ENCODE measurements at places on chromosomes 7 and 10. TPM values are rescaled to one million over a fixed set of nuclear protein-coding genes. Genes with fewer than 3 reads are reported as not detected.

Gene STAMBPL1
- 43.5 TPM for total RNA-seq

DNA sequence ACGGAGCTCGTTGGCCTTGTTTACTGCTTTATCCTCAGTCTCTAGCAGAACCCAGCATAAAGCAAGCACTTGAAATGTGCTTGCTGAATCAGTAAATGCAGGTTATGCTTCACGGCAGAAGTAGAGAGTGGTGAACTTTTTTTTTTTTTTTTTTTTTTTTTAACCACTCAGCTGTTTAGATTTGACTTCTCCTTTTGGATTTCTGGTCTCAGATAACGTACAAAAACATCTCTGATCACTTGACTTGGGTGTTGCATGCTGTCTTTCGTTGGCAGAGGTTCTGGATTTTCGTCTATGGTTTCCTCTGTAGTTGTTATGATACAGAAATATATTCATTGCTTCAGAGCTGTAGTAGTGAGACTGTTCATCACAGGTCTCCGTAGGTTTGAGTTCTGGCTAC, 242.5 kb upstream of the HABP2 start:
- no peak for DNase-seq

GRCh38 chr7:53437336-53437735, 401.9 kb downstream of the POM121L12 start:
- DNase-seq, result no peak

DNA sequence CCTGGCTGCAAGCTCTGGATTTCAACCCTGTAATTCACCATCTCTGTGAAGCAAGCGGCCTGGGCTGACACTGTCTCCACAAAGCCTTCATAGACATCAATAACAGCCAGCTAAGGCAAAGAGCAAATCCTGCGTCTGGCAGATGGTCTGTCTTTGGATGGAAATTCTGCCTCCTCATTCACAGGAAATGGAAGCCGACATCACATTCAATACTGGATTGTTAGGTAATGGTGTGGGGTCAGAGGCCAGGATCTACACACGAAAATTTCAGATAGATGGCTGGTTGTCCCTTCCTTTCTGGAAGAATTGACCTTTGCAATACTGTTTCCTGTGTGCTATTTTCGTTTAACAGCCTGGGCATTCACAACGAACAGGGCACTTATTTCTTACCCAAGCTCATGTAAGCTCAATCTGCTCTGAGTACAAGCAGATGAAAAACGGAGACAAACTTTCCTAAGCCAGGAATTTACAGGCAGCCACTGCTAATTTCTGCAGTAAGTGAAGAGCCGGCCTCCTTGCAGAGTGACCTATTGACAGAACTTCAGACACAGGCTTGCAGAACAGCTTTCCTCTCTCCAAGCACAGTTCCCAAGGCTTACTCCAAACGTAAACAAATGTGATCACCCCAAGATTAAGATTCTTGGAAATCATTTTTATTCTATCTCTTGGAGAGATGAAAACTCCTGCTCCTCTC, 3.1 kb upstream of the ADAM12 start:
- no peak for DNase-seq

Gene PDE1C
- not detected for total RNA-seq

Gene ADAP1
- total RNA-seq, result 70.2 TPM

DNA sequence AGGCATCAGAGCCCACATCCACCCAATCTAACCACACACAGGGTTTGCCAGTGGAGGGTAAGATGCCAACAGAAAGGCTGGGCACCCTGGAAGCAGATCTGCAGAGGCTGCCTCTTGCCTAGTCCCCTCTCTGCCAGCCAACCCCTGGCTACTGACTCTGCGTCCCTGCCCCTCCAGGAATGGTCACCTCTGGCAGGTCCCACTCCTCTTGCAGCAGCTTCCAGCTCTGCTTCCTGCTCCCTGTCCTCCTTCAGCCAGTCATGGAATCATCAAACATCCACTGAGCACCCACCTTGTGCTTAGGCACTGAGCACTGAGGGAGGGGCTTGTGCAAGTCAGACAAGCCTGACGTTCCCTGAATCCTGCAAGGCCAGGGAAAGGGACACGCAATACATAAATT, 20.1 kb upstream of the HABP2 start:
- no peak for DNase-seq

DNA sequence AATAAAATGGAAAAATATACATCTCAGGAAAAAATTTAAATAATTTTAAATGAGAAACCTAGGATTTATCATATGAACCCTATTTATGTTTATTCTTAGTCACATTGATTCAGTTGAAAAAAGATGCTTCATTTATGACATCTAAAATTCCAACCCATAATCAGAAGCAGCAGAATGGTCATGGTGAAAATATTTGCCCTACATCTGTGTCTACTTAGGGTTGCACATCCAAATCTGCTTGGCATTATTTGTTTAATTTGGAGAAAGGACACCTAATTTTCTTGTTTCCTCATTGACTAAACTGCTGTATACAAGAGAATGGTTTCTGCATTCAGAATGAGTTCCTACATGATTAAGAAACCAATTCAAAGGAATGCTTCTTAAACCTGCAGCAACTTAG, 72.9 kb upstream of the SKAP2 start:
- DNase-seq, result no peak

Gene TMEM209
- 52.9 TPM for total RNA-seq

DNA sequence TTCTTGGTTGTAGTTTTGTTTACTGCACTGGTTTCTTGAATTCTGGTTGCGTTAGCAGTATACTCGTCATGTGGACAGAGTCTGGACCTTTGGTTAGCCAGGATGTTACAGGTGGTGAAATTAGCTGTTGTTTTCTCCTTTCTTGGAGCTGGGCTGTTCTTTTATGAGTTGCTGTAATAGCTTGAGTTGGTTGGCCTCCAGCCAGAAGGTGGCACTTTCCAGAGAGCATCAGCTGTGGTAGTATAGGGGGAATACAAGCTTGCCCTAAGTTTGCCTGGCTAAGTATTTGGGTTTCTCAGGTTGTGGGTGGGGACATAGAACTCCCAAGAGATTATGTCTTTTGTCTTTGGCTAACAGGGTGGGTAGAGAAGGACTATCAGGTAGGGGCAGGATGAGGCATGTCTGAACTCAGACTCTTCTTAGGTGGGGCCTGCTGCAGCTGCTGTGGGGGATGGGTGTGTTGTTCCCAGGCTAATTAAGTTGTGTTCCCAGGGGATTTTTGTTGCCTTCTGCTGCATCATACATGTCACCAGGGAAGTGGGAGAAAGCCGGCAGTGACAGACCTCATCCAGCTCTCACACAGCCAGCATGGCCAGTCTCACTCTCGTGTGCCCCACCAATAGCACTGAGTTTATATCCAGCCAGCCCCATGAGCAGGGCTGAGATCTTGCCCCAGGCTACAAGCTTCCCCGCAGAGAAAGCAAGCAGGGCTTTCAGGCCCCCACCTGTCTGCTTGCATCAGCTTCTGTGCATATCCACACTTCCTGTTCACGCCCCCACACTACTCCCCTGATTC, 246.7 kb upstream of the TPK1 start:
- no peak for DNase-seq

- DNase-seq, result no peak
Measured at GRCh38 chr7:116317907-116318306, 107.6 kb downstream of the TES start.

DNA sequence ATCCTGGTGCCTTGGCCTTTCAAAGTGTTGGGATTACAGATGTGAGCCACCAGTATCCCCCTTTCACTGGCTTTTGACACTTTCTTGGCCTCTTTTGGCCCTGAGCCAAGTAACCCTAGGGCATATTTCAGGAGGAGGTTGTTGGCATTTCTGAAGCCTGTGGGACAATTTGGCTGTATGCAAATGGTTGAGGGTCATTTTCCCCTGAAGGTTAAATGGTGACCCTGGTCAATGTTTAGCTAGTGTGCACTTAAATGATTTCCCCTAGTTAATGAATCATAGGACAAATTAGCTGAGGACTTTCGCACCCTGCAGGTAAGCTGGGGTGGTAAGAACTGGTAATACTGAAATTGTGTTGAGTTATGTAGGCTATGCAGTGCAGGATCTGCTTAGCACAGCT, 660.5 kb downstream of the LRMDA start:
- no peak for DNase-seq

- peak; percentile 76 for DNase-seq
Measured at GRCh38 chr10:49309691-49310411, 10.9 kb downstream of the C10orf71 start.

Measured in activated CD4-positive, alpha-beta T cell treated with anti-CD3 and anti-CD28 coated beads, Interleukin-2, amount 10 ng/mL, durations not matched to agents 24 days and 14 days (primary cell).